ENCODE measurements at places on chromosomes 16 and 17.

- no peak for DNase-seq
These were observed 10.4 kb upstream of the CAMKK1 start for GRCh38 chr17:3903051-3903825.

- DNase-seq: peak; percentile 93
These were observed 64.4 kb upstream of the DNAJA2 start for GRCh38 chr16:47037746-47038458.

- DNase-seq: no peak
These were observed 37.4 kb upstream of the TMC5 start for GRCh38 chr16:19380328-19380727.

DNA sequence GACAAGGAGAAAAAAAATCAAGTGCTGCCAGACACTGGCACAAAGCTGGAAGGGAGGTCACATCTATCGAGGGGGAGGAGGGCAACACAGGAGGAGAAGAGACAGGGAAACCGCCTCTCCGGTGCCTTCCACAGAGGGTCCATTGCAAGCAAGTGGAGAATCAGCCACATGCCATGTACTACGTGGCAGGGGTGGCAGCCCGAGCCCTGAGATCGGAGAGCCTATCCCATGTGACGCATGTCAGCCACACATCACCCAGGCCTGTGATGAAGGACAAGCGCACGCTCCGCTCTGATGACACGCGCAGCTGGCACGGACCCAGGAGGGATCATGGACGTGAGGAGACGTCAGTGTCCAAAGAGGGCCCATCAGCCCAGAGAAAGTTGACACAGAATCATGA, 30.1 kb downstream of the ADCY9 start:
- no peak for DNase-seq

GRCh38 chr16:11151885-11152629, 103.9 kb downstream of the SOCS1 start:
- DNase-seq: no peak
